ENCODE measurements at places on chromosomes 5 and 9.

- no peak for DNase-seq
These were observed 253.9 kb downstream of the SH3GL2 start for GRCh38 chr9:17832812-17833211.

- no peak for DNase-seq
These were observed 134.8 kb upstream of the BOD1 start for GRCh38 chr5:173751266-173751600.

DNA sequence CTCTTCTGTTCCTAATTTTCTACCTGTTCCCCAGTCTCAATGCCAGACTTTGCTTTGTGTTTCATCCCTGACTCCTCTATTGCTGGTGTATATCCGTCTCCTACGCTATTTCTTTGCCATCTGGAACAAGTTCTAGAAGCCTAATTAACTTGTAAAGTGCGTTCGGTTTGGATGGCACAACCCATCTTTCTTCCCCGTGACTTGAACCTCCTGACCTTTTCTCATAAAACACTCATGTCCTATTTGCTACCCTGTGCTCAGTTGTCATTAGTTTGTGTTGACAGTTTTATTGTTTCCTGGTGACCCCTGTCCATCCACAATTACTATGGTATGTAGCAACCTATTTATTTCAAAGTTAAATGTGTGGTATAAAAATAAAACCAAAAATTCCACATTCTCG, 323.5 kb downstream of the TLE4 start:
- DNase-seq, result no peak

DNA sequence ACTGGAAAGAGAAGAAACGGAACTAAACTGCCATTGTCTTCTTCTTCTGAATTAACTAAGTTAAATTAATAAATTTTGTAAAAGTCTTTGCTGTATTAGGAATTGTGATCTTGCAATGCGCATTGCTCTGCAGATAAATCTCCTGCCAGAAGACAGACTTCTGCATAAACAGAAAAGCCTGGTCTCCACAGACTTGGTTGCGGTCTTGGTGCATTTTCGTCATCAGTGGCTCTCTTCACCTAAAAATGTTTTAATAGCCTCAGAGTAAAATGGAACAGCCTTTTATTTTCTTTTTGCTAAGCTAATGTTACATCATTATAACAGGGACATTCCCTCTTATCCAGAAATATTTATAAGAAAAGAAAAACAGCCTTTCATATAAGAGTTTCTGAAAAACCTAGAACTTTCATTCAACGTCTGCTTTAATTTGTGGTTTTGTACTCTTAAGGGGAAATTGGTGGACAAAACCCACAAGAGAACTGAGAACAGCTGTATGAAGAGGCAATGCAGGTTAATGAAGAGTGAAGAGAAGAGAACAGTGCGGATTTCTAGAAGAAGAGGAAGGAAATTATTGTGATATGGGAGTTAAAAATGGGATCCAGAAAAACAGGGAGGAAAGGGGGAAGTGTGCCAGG, 10.1 kb downstream of the IFNA5 start:
- no peak for DNase-seq

GRCh38 chr9:36278243-36278642, 20.0 kb upstream of the GNE start:
- DNase-seq, result no peak

- DNase-seq, result no peak
These were observed 9.7 kb downstream of the MPDZ start for GRCh38 chr9:13269589-13270452.

GRCh38 chr5:110032376-110032775, 342.6 kb downstream of the MAN2A1 start:
- no peak for DNase-seq

- DNase-seq, result no peak
These were observed 166.6 kb downstream of the ROR2 start for GRCh38 chr9:91783411-91783810.

GRCh38 chr5:90135779-90136378, 273.7 kb downstream of the CETN3 start:
- no peak for DNase-seq

DNA sequence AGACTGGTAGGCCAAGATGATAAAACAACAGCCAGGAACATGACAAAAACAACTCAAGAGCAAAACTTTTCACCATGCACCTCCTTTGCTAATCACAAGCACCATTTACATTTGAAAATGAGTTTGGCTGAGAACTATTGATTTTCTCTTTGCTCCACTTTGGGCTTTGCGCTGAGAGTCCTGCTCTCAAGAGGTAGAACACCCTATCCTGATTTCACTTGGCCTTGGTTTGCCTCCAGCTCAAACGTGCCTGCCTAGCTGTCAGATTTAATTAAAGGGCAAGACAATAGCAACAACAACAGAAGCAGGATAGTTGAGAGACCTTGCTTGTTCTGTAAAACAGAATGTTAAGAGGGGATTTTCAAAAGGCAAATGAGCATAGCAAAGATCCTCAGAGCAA, 128.2 kb upstream of the ASTN2 start:
- no peak for DNase-seq

- DNase-seq, result no peak
These were observed 17.3 kb upstream of the SPTLC1 start for GRCh38 chr9:92132501-92132900.

DNA sequence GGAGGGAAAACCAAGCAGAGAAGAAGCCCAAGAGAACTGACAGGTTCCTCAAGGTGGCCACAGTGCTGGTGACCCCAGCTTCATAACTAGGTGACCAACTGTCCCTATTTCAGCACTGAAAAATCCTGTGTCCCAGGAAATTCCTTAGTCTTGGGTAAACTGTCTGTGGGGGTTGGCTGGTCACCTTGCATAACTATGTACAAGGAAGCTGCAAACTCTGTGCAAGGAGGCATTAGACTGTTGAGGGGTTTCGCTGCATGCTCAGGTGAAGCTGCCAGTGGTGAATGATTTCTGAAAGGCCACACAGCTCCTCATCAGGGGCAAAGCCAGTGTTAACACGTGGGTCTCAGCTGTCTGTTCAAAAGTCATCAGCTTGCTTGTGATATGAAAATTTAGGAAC, 36.9 kb downstream of the PCSK5 start:
- DNase-seq, result no peak

DNA sequence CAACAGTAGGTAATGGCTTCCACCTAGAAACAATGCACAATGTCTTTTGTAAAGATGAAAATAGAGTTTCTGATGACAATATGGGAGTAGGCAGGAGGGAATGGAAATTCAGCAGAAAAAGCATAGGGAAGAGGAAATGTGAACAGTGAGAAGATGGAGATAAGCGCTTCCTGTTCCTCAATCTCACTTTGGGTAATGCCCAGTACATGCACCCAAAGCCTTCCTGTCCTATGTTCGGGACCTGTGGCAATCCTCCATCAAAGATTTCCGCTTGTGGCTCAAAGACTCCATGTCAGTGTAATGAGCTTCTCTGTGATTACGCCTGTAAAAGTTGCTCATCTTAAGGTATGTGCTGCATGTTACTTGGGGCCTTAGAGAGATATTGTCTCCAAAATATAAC, 2.7 kb downstream of the UGT3A1 start:
- DNase-seq, result no peak

GRCh38 chr5:68953875-68954617, 139.8 kb upstream of the SLC30A5 start:
- no peak for DNase-seq

DNA sequence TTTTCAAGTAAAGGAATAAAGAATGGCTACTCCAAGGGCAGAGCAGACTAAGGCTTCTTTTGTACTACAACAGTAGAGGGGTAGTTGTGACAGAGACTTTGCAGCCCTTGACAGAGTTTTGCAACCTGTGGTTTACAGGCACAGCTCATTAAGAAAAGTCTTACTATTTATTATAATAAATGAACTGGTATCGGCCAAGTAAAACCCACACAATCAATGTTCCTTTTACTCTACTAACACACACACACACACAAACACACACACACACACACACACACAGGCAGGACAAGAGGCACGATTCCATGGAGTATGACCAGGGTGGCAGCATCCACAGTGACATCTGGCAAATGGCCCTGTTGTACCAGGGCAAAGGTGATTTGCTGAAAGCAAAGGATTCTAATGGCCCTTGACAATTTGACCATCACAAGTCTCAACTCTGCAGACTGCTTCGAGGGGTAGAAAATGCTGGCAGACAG, 59.1 kb upstream of the GOLPH3 start:
- DNase-seq, result no peak

- DNase-seq, result no peak
These were observed 25.1 kb downstream of the IL7R start for GRCh38 chr5:35881758-35882157.

DNA sequence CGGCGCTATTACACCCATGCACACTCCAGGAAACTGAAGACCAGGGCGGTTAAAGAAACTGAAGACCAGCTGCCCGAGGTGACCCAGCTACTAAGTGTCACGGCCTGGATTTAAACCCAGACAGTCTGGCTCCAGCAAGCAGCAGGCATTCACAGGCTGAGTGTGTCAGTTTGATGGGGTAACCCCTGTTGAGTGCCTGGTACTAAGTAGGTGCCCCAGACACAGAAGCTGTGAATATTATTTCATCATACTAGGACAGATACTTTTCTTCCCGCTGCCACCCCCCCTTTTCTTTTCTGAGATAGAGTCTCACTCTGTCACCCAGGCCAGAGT, 7.3 kb downstream of the ENG start:
- DNase-seq, result no peak

- DNase-seq, result no peak
These were observed 24.7 kb upstream of the IFNE start for GRCh38 chr9:21506626-21507482.

DNA sequence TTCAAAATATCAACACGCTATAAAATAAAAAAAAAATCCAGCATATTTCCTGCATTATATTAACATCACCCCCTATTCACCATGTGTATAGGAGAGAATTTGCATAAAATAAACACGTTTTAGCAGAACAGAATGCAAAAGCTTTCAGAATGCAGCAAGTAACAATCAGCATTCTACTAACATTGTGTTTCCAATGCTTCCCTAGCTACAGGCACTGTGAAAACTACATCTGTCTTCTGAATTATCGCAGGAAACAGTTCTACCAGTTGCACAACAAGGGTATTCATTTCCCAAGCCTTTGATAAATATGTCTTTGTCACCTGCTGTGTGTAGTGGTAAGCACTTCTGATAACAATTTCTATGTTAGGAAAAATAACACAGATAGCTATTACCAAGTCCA, 1015.8 kb downstream of the CDH18 start:
- no peak for DNase-seq

GRCh38 chr9:94083384-94083783, 880 bp upstream of the PTPDC1 start:
- no peak for DNase-seq

- no peak for DNase-seq
These were observed 6.8 kb downstream of the RPL12 start for GRCh38 chr9:127444283-127444920.

DNA sequence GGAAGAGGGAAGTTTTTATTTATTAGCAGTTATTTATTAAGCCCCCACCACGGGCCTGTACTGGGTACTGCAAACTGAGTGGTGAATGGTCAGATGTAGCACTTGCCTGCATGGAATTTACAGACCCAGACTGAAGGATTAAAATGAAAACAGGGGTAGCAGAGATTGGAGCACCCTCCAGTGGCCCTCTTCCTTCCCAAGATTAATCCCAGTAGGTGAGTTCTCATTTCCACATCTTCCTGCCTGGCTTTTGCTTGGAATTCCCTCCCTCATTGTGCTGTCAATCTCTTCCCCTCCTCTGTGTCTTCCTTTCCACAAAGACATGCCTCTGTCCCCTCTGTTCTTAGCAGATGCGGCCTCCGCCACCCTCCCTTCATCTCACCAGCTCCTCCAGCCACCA, 39.2 kb downstream of the MVB12B start:
- no peak for DNase-seq

DNA sequence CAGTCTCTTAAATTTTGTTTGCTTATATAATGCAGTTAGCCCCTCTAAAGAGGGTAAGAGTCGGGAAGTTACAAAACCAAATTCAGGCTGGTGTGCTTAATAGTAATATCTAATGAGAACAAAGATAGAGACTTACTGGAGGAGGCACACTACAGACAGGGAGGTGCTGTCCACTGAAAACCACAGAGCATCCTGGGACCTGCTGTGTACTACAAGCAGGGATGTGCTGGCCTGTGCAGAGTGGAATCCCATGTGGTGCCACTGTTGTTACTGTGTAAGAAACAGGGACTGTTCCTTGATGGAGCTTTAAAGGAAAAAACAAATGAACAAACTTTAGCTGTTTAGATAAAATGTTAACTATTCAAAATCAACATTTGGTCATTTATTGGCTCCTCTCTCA, 42.4 kb downstream of the RNF38 start:
- no peak for DNase-seq

DNA sequence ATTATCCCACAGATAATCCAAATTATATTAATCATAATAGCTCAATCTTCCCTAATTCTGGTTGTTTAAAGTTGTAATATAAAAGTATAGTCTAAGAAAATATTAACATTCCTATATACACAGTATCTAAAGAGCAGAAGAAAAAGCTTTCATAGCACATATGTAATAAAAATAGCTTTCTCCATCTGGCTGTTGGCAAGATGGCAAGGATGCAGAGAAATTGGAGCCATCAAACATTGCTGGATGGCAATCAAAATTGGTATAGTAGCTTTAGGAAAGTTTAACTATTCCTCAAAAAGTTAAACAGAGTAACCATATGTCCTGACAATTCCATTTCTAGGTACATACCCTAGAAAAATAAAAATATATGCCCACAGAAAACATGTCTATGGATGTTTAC, 66.8 kb downstream of the TBCA start:
- DNase-seq, result no peak

GRCh38 chr9:7089406-7090193, 331.8 kb downstream of the KDM4C start:
- no peak for DNase-seq

DNA sequence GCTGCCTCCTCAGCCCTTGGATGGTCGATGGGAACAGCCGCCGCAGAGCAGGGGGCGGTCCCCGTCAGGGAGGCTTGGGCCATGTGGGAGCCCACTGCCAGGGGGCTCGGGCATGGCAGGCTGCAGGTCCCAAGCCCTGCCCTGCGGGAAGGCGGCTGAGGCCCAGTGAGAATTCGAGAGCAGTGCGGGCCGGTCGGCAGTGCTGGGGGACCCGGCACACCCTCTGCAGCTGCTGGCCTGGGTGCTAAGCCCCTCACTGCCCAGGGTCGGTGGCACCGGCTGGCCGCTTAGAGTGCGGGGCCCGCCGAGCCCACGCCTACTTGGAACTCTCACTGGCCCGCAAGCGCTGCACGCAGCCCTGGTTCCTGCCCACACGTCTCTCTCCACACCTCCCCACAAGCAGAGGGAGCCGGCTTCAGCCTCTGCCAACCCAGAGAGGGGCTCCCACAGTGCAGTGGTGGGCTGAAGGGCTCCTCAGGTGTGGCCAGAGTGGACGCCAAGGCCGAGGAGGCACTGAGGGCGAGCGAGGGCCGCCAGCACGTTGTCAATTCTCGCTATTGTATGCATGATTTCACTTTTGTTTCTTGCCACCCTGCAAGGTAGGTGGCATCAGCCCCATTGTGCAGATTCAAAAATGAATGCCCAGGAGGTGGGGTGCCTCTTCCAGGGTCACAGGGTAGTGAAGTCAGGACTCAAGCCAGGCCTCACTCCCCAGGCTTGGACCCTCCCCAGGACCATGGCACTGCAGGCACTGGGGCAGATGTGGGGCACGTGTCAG, 48.6 kb downstream of the COL15A1 start:
- DNase-seq, result no peak

Measured in activated naive CD8-positive, alpha-beta T cell treated with anti-CD3 and anti-CD28 coated beads, Interleukin-2, amount 50 U/mL, for 24 hours (primary cell).